Neural crest cell (in vitro differentiated cells): ENCODE measurements at places on chromosomes 13 and 19.

DNA sequence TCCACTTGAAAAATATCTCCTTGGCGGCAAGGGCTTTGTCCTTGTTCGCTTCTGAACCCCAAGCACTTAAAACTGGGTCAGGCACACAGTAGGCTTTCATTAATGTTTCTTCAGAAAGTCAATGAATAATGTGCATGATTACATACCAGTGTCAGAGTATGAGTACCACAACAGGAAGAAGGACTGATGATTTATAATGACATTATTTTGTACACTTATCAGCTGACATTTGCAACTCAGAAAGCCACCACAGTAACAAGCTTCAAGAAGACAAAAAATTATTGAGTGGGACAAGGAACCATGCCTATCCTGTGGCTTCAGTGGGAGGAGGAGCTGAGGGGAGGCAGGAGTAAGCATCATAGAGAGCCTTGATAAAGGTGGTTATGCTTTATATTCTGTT lies 10.0 kb downstream of the POLR1D start:
- H3K27me3 ChIP-seq = no peaks in the 10 kb centered on the region
- peaks cover 8% of the 10 kb centered on the region for H3K4me1 ChIP-seq
- no peak overlapping the region for H3K27ac ChIP-seq
- DNase-seq = no peak
- peaks cover 2% of the 10 kb centered on the region for H3K36me3 ChIP-seq

DNA sequence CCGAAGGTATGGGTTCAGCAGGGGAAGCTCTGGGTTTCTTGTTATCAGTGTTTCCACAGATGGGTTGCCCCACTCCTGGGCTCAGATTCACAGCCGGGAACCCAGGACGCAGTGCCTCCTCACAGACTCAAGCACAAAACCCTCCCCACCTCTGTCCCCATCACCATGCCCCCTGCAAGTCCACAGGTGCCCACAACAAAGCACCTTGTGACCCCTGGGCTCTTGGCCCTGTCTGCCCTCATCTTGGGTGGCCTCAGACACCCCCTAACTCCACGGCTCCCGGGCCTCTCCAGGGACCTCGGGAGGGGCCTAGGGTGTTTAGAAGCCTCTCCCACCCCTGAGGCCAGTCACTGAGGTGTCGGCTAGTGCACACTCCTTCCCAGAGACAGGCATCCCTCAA lies 231.7 kb downstream of the TUBA3C start:
- H3K27ac ChIP-seq = no peak overlapping the region
- H3K4me3 ChIP-seq = no peak overlapping the region
- no peaks in the 10 kb centered on the region for H3K4me1 ChIP-seq
- no peak for DNase-seq
- H3K27me3 ChIP-seq = no peaks in the 10 kb centered on the region

- DNase-seq = no peak
- H3K27me3 ChIP-seq = no peaks in the 10 kb centered on the region
- peaks cover 7% of the 10 kb centered on the region for H3K4me1 ChIP-seq
- no peak overlapping the region for H3K27ac ChIP-seq
- no peak overlapping the region for H3K4me3 ChIP-seq
Observed at GRCh38 chr19:58054901-58055874, 3.9 kb upstream of the ZNF135 start.

GRCh38 chr19:57123882-57124281 lies 4.1 kb downstream of the USP29 start:
- no peak overlapping the region for H3K27ac ChIP-seq
- H3K4me1 ChIP-seq = no peaks in the 10 kb centered on the region
- no peaks in the 10 kb centered on the region for H3K27me3 ChIP-seq
- no peak for DNase-seq

DNA sequence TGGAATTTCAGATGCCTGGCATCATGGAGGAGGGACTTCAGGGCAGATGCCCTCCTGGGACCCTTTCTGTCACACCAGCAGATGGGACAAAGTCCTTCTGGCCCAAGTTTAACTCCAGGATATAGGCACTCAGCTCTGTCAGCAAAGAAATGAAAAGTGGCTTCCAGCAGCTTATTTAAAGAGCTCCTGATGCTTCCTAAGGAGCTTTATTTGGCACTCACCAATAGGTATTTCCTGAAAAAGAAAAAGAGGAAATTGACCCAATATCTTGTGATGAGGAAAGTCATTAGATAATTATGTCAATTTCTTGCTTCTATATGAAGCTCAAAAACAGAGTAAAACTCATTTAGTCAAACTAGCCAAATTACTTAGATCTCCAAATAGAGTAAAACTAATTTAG lies 224.6 kb downstream of the RAP2A start:
- no peak for DNase-seq
- peaks cover 4% of the 10 kb centered on the region for H3K4me1 ChIP-seq
- H3K36me3 ChIP-seq = no peaks in the 10 kb centered on the region
- H3K4me3 ChIP-seq = no peak overlapping the region
- H3K27ac ChIP-seq = no peak overlapping the region

DNA sequence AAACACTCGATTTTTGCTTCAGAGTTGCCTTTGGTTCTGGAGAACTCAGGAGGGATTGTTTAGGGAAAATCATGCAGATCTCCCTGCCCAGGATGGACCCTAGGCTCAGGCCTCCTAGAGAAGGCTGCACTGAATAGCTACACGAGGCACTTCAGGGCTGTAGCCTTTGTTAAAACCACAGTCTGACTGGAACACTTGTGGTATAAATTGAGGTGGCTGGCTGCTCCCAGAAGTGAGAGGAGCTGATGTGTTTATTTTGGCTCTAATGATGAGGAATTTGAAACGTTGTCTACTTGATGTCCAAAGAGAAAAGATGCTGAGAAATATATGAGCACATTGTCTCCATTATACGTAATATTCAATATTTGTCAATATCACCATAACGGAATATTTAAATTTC lies 762.1 kb upstream of the ARGLU1 start:
- no peaks in the 10 kb centered on the region for H3K4me1 ChIP-seq
- H3K4me3 ChIP-seq = no peak overlapping the region
- H3K27ac ChIP-seq = no peak overlapping the region
- H3K36me3 ChIP-seq = no peaks in the 10 kb centered on the region

DNA sequence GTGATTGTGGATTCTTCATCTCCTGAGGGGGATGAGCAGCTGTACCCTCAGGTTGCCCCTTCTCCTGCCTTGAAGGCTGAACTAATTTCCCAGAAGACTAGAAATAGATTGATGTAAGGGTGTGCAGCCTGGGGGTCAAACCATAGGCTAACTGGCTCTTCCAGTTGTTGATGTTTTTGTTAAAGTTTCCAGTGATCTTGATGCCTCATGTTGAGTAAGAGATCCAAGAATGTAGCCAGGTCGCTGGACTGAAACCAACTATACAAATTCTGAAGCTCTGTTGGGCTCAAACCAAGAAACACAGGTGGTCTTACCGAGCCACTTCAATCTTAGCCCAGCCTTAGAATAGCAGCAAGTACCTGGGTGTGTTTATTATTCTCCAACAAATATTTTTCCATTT lies 391.8 kb downstream of the KLF5 start:
- no peak for DNase-seq
- H3K4me1 ChIP-seq = peaks cover 7% of the 10 kb centered on the region
- H3K27ac ChIP-seq = no peak overlapping the region
- no peaks in the 10 kb centered on the region for H3K27me3 ChIP-seq
- no peak overlapping the region for H3K4me3 ChIP-seq

- H3K4me3 ChIP-seq = no peak overlapping the region
- peaks cover 54% of the 10 kb centered on the region for H3K27me3 ChIP-seq
- H3K27ac ChIP-seq = no peak overlapping the region
- DNase-seq = peak; percentile 30
- H3K4me1 ChIP-seq = peaks cover 46% of the 10 kb centered on the region
- peaks cover 32% of the 10 kb centered on the region for H3K36me3 ChIP-seq
Observed at GRCh38 chr13:91347996-91348905, 764 bp downstream of the MIR17HG start.
